ENCODE measurements at places on chromosomes 12 and 14.

- peaks cover 11% of the 10 kb centered on the region for H3K4me1 ChIP-seq
- no peak overlapping the region for H3K4me3 ChIP-seq
- H3K27ac ChIP-seq: peak overlapping the region; percentile 95
- DNase-seq: no peak
- no peaks in the 10 kb centered on the region for H3K27me3 ChIP-seq
- H3K36me3 ChIP-seq: peaks cover 25% of the 10 kb centered on the region
Measured at GRCh38 chr14:90301668-90302090, 30.1 kb downstream of the NRDE2 start.

DNA sequence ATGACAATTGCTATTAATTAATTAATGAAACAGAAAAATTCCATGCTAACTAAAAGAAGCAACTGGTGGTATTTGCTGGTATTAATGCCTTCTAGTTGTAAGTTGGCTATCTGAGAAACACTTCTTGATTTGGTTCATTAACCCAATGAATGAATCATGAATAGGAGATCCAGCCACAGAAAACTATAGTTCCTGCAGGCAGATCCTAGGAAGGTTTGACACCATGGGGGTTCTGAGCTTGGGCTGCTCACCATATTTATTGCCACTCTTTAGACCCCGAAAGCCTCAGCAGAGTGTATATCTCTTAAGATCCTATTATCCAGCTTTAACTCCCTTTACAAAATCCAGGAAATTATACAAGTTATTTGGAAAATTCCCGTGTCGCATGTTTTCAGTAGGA is 81.4 kb upstream of the REP15 start:
- H3K27ac ChIP-seq: no peak overlapping the region
- H3K27me3 ChIP-seq: peaks cover 9% of the 10 kb centered on the region
- peaks cover 13% of the 10 kb centered on the region for H3K4me1 ChIP-seq
- no peaks in the 10 kb centered on the region for H3K36me3 ChIP-seq
- no peak for DNase-seq
- no peak overlapping the region for H3K4me3 ChIP-seq

GRCh38 chr12:116164250-116165035 is 113.0 kb downstream of the MED13L start:
- peak overlapping the region; percentile 66 for H3K27ac ChIP-seq
- H3K36me3 ChIP-seq: no peaks in the 10 kb centered on the region
- peaks cover 42% of the 10 kb centered on the region for H3K4me1 ChIP-seq
- no peak for DNase-seq

GRCh38 chr12:31897781-31898503 is 61.3 kb upstream of the RESF1 start:
- peak overlapping the region; percentile 100 for H3K27ac ChIP-seq
- peak; percentile 37 for DNase-seq
- H3K27me3 ChIP-seq: no peaks in the 10 kb centered on the region
- H3K4me3 ChIP-seq: peak overlapping the region; percentile 68
- H3K4me1 ChIP-seq: peaks cover 54% of the 10 kb centered on the region

- H3K27me3 ChIP-seq: no peaks in the 10 kb centered on the region
- H3K4me1 ChIP-seq: no peaks in the 10 kb centered on the region
- H3K36me3 ChIP-seq: no peaks in the 10 kb centered on the region
Measured at GRCh38 chr14:58972233-58973017, 216.0 kb upstream of the DAAM1 start.

- H3K27ac ChIP-seq: no peak overlapping the region
- H3K4me1 ChIP-seq: peaks cover 11% of the 10 kb centered on the region
- H3K4me3 ChIP-seq: peak overlapping the region; percentile 24
- H3K36me3 ChIP-seq: no peaks in the 10 kb centered on the region
Measured at GRCh38 chr14:67722293-67722692, 20.6 kb downstream of the RDH12 start.

GRCh38 chr14:99093532-99094517 is 178.2 kb downstream of the BCL11B start:
- DNase-seq: no peak
- no peak overlapping the region for H3K4me3 ChIP-seq
- H3K36me3 ChIP-seq: no peaks in the 10 kb centered on the region
- H3K4me1 ChIP-seq: no peaks in the 10 kb centered on the region

DNA sequence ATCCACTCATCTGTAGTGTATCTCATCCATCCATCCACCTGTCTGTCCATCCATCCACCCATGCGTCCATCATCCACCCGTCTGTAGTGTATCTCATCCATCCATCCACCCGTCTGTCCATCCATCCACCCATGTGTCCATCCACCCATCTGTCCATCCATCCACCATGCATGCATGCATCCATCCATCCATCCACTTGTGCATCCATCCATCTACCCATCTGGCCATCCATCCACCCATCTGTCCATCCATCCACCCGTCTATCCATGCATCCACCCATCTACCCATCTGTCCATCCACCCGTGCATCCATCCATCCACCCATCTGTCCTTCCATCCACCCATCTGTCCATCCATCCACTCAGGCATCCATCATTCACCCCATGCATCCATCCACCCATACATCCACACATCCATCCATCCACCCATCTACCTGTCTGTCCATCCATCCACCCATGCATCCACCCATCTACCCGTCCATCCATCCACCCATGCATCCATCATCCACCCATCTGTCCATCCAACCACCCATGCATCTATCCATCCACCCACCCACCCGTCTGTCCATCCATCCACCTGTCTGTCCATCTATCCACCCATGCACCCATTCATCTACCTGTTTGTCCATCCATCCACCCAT is 28.5 kb downstream of the FBRSL1 start:
- H3K36me3 ChIP-seq: peaks cover 10% of the 10 kb centered on the region
- no peak overlapping the region for H3K27ac ChIP-seq
- H3K4me3 ChIP-seq: no peak overlapping the region
- no peaks in the 10 kb centered on the region for H3K27me3 ChIP-seq

- H3K4me1 ChIP-seq: peaks cover 39% of the 10 kb centered on the region
- no peak for DNase-seq
- peaks cover 75% of the 10 kb centered on the region for H3K27me3 ChIP-seq
- H3K27ac ChIP-seq: no peak overlapping the region
- peak overlapping the region; percentile 78 for H3K4me3 ChIP-seq
- H3K36me3 ChIP-seq: peaks cover 5% of the 10 kb centered on the region
Measured at GRCh38 chr12:116882742-116883141, 1.5 kb upstream of the HRK start.

DNA sequence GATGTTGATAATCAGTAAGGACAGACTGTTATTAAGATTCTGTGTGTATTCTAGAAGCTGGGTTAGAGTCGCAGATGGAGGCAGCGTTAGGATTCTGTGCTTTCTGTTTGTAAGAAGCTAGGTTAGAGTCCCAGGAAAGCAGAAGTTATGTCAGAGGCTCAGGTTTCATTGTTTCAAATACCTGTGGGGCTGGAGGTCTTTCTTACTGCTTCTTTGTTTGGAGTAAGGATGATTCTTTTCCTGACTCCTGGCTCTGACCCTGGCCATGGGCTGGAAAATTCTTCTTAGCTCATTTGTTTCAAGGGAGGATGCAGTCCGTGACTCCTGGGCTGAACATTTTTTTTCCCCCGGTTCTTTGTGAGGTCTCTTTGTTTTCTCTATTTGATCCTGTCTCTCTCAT is 5.2 kb downstream of the MUCL1 start:
- H3K36me3 ChIP-seq: no peaks in the 10 kb centered on the region
- H3K4me1 ChIP-seq: peaks cover 53% of the 10 kb centered on the region
- DNase-seq: no peak
- no peak overlapping the region for H3K27ac ChIP-seq
- no peak overlapping the region for H3K4me3 ChIP-seq

GRCh38 chr14:47302121-47302520 is 373.3 kb downstream of the MDGA2 start:
- no peaks in the 10 kb centered on the region for H3K4me1 ChIP-seq
- no peak overlapping the region for H3K27ac ChIP-seq
- no peak overlapping the region for H3K4me3 ChIP-seq
- no peaks in the 10 kb centered on the region for H3K27me3 ChIP-seq

- H3K36me3 ChIP-seq: no peaks in the 10 kb centered on the region
- H3K4me3 ChIP-seq: no peak overlapping the region
- H3K27ac ChIP-seq: no peak overlapping the region
- H3K4me1 ChIP-seq: no peaks in the 10 kb centered on the region
- no peak for DNase-seq
Measured at GRCh38 chr14:60773558-60773957, 39.0 kb downstream of the MNAT1 start.

DNA sequence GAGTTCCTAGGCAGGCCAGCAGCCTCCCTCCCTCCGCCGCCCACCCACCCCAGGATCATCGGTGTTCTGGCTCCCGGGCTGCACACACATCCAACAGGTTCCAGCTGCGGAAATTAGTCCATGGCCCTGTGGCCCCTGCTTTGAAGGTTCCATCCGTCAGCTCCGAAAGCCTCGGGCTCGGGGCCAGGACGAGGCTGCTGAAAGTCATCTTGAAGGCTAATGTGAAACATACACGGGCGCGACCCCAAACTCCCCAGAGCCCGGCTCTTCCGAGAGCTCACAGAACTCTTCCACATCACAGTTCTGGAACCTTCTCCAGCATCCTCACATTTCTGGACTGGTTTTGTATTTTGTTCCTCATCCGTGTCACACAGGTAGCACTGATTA is 19.8 kb downstream of the KDM2B start:
- H3K4me3 ChIP-seq: no peak overlapping the region
- H3K27me3 ChIP-seq: no peaks in the 10 kb centered on the region
- peaks cover 5% of the 10 kb centered on the region for H3K4me1 ChIP-seq
- no peaks in the 10 kb centered on the region for H3K36me3 ChIP-seq

GRCh38 chr12:63305901-63306875 is 155.2 kb upstream of the AVPR1A start:
- H3K36me3 ChIP-seq: no peaks in the 10 kb centered on the region
- no peak for DNase-seq
- H3K27me3 ChIP-seq: no peaks in the 10 kb centered on the region
- no peak overlapping the region for H3K27ac ChIP-seq

DNA sequence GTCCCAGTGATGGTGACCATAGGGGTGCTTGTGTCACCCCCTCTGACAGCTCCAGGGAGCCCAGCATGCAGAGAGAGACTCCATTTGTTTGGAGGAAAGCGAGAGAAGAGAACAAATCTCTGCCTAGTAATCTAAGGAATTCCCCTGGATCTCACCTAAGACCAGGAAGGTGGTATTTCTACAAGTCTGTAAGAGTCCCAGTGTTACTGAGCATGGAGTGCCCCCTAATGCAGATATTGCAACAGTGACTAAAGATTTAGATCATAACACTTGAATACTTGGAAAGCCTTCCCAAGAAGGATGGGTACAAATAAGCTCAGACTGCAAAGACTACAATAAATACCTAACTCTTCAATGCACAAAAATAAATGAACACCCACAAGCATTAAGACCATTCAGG is 360.4 kb upstream of the GARIN6 start:
- DNase-seq: no peak
- H3K27me3 ChIP-seq: no peaks in the 10 kb centered on the region
- no peak overlapping the region for H3K4me3 ChIP-seq
- no peaks in the 10 kb centered on the region for H3K4me1 ChIP-seq
- H3K36me3 ChIP-seq: peaks cover 2% of the 10 kb centered on the region

GRCh38 chr12:120215766-120216735 is 15.1 kb upstream of the RPLP0 start:
- H3K36me3 ChIP-seq: peaks cover 2% of the 10 kb centered on the region
- H3K27ac ChIP-seq: peak overlapping the region; percentile 79
- no peaks in the 10 kb centered on the region for H3K4me1 ChIP-seq

- DNase-seq: no peak
- no peaks in the 10 kb centered on the region for H3K27me3 ChIP-seq
- no peak overlapping the region for H3K27ac ChIP-seq
- no peaks in the 10 kb centered on the region for H3K36me3 ChIP-seq
- peaks cover 6% of the 10 kb centered on the region for H3K4me1 ChIP-seq
Measured at GRCh38 chr12:100213016-100213891, 12.6 kb downstream of the ACTR6 start.

DNA sequence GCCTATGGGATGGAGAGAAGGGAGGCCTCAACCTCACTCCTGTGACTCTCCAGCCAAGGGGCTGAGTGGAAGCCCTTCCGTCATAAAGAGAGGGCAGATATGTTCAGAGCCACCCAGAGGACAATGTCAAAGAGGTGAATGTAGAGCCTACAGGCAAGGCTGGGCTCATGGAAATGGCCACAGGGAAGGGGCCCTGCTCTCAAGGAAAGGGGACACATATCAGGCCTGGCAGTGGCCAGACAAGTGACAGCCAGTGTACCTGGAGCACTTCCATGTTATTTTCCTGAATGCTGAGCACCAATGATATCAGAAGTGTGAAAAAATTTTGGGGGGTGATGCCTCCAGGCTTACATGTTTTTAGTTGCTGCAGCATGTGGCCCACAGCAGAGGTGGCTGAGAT is 36.6 kb upstream of the DDX11 start:
- H3K4me1 ChIP-seq: no peaks in the 10 kb centered on the region
- peaks cover 12% of the 10 kb centered on the region for H3K27me3 ChIP-seq
- H3K4me3 ChIP-seq: no peak overlapping the region

- H3K27ac ChIP-seq: no peak overlapping the region
- H3K4me3 ChIP-seq: no peak overlapping the region
- H3K36me3 ChIP-seq: no peaks in the 10 kb centered on the region
- no peak for DNase-seq
Measured at GRCh38 chr12:90151491-90152015, 442.9 kb upstream of the ATP2B1 start.

DNA sequence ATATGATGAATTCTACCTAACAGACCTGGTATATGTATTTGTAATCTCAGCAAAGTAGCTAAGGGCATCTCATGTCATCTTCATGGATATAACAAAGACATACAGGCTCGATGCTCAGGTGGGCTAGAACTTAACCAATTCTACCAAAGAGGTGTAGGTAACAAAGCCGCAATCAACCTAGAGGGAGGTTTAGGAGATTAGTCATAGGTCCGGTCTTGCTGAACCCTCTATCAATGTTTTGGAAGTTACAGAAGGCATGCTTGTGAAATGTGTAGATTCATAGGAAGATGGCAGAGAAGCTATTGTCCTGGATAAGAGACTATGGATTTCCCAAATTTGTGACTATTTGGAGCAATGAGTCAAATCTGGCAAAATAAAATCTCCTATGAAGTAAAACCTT is 42.6 kb upstream of the SYCP3 start:
- peaks cover 35% of the 10 kb centered on the region for H3K4me1 ChIP-seq
- peak overlapping the region; percentile 64 for H3K4me3 ChIP-seq
- no peak for DNase-seq
- peaks cover 10% of the 10 kb centered on the region for H3K36me3 ChIP-seq

DNA sequence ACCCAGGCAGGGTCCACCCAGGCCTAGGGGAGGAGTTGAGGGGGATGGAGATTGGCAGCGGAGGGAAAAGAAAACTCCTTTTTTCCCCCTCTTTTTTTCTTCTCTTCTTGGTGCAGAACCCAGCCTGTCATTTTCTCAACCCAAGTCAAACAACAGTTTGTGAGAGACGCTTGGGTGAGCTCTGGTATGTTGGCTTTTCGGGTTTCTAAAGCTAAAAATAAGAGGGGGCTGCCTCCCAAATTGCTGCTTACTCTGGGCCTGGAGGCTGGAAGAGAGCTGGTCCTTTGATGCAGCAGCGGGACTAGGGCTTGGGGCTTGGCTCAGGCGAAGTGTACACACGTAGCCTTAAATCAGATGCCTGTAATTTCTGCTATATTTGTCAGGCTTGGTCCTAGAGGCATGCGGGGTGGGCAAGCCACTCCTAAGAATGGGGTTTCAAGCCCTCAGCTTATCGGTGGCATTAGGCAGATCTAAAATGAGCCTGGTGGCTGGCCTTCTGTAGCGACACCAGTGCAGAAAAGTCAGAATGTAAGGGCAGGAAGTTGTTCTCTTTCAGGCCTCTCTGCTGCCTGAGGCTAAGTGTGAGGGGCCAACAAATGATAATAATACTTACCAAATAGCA is 816 bp upstream of the SLC8A3 start:
- H3K4me1 ChIP-seq: peaks cover 20% of the 10 kb centered on the region
- peaks cover 1% of the 10 kb centered on the region for H3K36me3 ChIP-seq
- no peak for DNase-seq
- H3K27me3 ChIP-seq: peaks cover 79% of the 10 kb centered on the region

Measured in activated T-cell treated with anti-CD3 and anti-CD28 coated beads, Interleukin-2, amount 50 U/mL, for 72 hours (primary cell).